ENCODE measurements at places on chromosomes 7 and 10. TPM values are rescaled to one million over a fixed set of nuclear protein-coding genes. Genes with fewer than 3 reads are reported as not detected.

The ZP3 gene
- 1.2 TPM for total RNA-seq

The TNS3 gene
- total RNA-seq, result 6.1 TPM

The FKBP6 gene
- not detected for total RNA-seq

The AGAP9 gene
- 1.2 TPM for total RNA-seq

The SLC39A12 gene
- total RNA-seq, result 4.5 TPM

The BMPER gene
- total RNA-seq, result 2.9 TPM

The PLPP4 gene
- 18.8 TPM for total RNA-seq

The LRRTM3 gene
- total RNA-seq, result 14.7 TPM
